ENCODE measurements at places on chromosomes 1 and 21.

GRCh38 chr21:9767592-9768375 lies 753.6 kb upstream of the TPTE start:
- DNase-seq, result no peak

- no peak for DNase-seq
Observed at GRCh38 chr1:111323231-111323630, 32.6 kb downstream of the CHIA start.

- DNase-seq, result no peak
Observed at GRCh38 chr1:48920851-48921250, 144.2 kb upstream of the BEND5 start.

GRCh38 chr1:191752342-191752741 lies 405.9 kb upstream of the RGS18 start:
- DNase-seq, result no peak

- DNase-seq, result no peak
Observed at GRCh38 chr1:4306559-4307467, 347.6 kb upstream of the AJAP1 start.

- DNase-seq, result no peak
Observed at GRCh38 chr1:57252597-57253294, 171.1 kb downstream of the DAB1 start.

- no peak for DNase-seq
Observed at GRCh38 chr1:31750858-31751510, 13.2 kb downstream of the ADGRB2 start.

DNA sequence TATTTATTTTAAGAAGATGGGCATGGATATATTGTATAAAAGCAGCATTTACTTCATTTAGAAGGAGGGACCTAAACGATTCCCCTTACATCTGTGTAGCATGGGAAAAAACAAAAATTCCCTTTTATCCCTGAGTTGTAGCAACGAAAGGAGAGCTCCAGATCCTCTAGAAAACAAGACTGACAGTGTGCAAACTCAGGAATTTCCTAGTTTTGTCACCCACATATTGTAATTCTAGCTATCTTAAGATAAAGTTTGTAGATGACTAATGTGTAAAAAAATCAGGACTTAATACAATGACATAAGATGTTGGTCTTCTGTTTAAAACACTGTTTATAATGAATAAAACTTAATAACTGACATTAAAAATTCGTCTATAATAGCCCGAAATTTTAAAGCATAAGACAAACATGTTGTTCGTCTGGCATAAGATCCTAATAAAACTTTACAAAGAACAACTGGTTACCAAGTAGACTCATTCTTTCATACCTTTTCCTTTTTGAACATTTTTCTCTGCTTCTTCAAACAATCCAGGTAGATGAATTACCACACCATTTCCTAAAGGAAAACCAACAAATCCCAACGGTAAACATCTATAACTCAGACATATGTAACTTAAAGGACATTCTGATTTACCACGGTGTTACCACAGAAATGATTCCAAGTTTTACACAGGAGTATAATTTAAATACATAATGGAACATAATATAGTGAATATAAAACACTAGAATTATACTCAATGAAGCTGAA lies 15.2 kb downstream of the ADSS2 start:
- no peak for DNase-seq

- no peak for DNase-seq
Observed at GRCh38 chr1:236394879-236395229, 768 bp downstream of the EDARADD start.

GRCh38 chr21:45644041-45644906 lies 749 bp downstream of the PCBP3 start:
- no peak for DNase-seq

DNA sequence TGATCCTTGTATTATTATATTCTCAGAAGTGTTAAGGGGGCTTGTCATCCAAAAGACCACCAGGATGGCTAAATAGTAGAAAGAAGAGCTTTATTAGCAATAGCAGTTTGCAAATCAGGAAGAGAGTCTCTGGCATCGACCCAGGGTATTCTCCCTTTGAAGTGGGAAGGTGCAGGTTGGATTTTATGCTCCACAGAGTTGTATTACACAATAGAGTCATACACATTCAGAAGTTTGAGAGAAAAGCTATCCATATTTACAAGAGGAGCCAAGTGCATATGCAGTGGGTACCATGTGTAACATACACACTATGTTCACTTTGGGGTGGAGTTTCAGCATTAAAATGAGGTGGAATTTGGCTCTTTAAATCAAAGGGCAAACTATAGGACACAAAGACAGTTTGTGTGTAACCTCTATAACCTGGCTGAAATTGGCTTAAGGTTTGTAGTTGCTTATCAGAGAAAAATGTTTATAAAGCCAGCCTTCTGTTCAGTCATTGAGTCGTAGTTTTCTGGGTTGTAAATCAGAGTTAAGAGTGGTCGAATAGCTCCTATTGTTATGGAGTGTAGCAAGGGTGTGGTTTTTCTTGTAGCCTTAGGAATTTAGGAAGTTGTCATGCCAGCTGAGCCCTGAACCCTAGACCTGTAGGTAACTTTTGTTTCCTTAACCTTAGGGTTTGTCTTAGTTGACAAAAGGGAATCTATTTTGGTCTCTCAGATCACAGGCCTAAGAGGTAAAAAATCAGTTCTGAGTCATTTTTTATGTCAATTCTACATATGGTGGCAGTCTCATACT lies 125.3 kb downstream of the DNM3 start:
- no peak for DNase-seq

- no peak for DNase-seq
Observed at GRCh38 chr1:230074762-230075161, 7.7 kb downstream of the GALNT2 start.

GRCh38 chr1:215111916-215112315 lies 29.4 kb downstream of the KCNK2 start:
- DNase-seq, result no peak

DNA sequence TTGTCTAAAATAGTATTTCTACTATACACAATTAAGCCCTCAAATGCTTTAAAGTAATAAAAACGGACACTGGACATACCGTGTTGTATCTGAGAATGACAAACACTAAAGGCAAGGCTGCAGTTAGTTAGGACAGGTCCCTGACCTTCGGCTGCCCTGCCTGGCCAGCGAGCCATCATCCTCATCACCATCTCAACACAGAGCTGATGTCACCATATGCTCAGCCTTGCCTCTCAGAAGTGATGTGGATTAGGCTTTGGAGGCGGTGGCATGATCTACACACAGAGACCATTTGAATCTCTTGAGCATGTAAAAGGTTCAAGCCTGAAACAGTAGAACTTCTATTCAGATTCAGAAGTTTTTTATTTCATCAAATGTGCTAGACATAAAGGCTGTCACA lies 244.7 kb downstream of the SDCCAG8 start:
- no peak for DNase-seq

DNA sequence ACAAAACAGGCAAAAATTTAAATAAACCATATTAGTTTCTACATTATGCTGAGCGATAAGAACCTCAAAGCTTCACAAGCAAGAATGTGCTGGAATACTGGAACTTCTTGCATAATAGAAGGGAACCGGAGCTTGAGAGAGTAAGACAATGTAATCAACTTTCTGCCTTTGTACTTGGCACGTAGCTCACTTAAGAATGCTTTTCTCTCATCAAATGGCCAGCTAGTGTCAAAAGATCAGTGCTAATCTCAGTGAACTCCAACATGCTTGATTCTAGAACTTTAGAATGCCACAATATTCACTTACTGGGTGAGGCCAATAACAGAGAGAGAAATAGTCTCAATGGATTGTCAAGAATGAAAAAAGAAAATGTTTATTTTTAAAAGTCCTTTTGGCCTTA lies 486.1 kb upstream of the LRRC7 start:
- DNase-seq, result no peak

- no peak for DNase-seq
Observed at GRCh38 chr1:39410915-39411436, 80.5 kb upstream of the BMP8A start.

GRCh38 chr1:233261206-233261605 lies 34.3 kb downstream of the PCNX2 start:
- no peak for DNase-seq

- no peak for DNase-seq
Observed at GRCh38 chr1:44811234-44811633, 2.9 kb downstream of the BTBD19 start.

DNA sequence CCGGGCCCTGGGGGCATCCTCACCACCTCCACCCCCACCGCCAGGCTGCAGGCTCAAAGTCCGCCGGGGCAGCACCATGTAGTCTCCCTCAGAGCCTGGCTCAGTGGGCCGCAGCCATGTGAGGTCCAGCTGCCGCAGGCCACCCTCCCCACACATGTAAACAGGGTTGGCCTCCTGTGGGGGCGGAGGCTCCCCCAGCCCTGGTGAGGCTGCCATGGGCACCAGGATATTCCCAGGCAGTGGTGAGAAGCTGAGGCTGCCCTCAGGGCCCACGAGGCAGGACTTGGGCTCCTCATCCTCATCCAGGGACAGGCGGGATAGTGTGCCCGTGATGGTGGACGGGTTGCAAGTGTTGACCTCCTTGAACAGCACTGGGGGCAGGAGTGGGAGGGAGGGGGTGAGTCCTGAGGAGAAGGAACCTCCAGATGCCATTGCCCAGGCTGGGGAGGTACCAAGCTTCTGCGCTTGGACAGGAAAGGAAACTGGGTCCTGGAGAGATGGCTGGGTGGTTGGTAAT lies 27.3 kb upstream of the COL16A1 start:
- DNase-seq, result no peak

- DNase-seq, result no peak
Observed at GRCh38 chr1:229440851-229441537, 7.1 kb upstream of the ACTA1 start.

GRCh38 chr21:44529503-44530125 lies 10.4 kb downstream of the KRTAP10-1 start:
- no peak for DNase-seq

All from right kidney (tissue), 9 donors.